ENCODE measurements at places on chromosomes 7 and 10.
A peak's percentile ranks its signal among the peaks of the same experiment; 100 is the strongest.

GRCh38 chr10:84004221-84004620 lies 135.1 kb upstream of the GHITM start:
- no peak for DNase-seq

DNA sequence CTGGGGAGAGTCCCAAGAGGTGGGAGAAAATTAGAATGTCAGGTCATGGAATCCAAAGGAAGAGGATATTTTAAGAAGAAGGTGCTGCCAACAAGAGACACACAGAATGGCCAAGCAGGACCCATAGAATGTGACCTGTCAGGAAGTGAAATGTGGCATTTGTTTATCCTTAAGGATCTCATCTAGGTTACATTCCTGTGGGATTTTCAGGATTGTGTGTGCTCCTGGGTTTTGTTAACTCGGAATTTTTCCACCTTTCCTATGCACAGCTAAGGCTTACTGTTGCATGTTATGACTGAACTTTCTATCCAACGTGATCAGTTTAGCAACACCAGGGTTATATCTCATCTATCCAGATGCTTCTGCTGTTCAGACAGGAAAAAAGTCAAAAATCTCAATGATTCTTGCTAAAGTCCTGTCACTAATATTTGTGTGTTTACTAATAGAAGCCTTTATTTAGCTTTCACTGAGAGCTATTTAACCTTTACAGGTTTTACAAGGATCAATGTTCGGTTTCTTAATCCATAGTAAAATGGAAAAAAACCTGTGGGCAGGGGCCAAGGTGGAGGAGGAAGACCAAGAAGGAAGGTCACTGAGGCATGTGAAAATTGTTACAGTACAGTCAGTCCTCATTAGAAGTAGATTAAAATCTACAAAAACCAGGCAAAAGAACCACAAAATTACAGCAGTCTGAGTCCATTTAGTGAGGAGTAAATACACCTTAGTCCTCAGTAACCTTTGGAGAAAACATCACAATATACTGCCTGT lies 437.8 kb upstream of the NPVF start:
- DNase-seq = no peak

DNA sequence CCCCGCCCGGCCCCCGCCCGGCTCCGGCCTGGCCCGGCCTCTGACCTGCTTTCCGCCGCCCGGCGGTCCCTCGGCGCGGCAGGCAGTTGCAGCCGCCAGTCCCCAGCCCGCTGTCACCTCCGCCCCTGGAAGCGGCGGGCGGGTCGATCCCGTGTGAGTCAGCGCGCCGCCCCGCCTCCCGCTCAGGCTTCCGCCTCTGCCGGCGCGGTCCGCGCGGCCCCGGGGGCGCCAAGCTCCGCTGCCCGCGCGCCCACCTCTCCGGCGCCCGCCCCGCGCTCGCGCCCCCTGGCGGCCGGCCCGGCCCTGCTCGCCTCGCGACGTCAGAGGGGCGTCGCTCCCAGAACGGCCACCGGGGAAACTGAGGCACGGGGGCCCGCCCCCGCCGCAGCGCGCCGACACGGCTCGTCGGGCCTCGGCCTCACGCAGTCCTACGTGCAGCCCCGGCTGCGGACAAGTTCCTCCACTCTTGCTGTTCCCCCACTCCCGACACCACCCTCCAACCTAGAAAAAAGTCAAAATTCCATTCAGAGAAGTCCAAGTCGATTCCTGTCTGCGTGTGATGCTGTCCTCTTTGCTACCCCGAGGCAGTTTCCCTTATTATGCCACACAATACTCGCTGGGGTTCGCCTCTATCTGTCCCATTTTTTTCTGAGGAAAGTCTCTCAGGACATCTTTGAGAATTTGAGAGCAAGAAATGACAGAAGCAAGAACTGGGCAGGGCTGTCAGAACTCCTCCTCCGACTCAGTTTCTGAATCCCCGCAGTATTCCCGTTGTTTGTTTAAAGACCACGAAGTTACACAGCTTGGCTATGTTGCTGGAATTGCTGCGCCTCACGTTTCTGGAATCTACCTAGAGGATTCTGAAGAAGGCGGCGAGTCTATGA lies at the start of gene DNMBP:
Gene DNMBP (minus strand): TSS at position 155 of the 884 bp plus-strand sequence. CDS start 37,823 bp downstream, outside the sequence.
- peak; percentile 86 for DNase-seq

GRCh38 chr7:25855854-25856782 lies 295.9 kb upstream of the NFE2L3 start:
- peak; percentile 69 for DNase-seq

GRCh38 chr10:30134171-30134945 lies 75.0 kb upstream of the JCAD start:
- no peak for DNase-seq
